ENCODE measurements at places on chromosomes 4 and X.

DNA sequence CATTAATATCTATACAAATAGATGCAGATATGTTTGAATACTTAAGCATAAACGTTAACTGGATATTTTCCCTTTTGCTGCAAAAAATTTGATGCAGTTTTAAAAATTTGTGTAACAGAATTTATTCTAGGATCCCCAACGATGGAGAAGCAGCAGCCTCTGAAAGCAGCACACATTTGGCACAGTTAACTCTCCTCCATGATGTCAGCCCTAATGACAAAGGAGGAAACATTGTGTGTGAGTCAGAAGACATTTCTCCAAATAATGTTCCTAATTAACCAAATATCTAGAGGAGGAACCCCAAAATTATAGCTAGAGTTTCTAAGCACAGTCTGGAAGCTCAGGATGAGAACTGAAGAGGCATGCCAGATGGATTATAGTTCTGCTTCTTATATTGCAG lies 281.9 kb upstream of the MAD2L1 start:
- DNase-seq = no peak

GRCh38 chr4:18247189-18247588 lies 225.6 kb upstream of the LCORL start:
- no peak for DNase-seq

DNA sequence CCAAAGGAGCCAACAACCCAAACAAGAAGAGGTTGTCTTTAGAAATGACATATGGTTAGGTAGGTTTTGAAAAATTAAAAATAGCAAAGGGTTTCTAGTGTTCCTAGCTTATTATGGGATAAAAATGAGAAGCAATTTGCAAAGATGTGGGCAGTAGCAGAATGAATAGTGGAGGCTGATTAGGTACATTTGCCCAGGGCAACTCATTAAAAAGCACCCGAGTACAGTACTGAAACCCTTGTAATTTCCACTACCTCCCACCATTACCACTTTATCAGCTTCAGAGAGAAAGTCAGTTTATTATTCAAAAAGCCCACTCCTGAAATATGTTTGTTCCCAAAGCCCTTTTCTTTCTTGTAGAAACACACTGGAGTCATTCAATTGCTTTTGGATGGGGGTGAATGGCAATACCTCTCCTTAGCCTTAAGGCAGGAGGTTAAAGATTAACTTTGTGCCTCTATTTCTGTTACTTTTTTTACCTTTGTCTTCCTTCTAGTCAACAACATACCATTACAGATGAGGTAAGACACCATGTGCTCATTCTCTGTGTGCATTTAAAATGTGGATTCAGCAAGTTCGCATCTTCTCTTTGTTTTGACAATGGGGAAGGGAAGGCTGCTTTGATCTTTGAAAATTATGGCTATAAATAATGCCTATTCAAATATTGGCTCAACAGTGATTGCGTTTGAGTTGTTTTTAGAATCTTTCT lies 353.8 kb upstream of the CASK start:
- no peak for DNase-seq

DNA sequence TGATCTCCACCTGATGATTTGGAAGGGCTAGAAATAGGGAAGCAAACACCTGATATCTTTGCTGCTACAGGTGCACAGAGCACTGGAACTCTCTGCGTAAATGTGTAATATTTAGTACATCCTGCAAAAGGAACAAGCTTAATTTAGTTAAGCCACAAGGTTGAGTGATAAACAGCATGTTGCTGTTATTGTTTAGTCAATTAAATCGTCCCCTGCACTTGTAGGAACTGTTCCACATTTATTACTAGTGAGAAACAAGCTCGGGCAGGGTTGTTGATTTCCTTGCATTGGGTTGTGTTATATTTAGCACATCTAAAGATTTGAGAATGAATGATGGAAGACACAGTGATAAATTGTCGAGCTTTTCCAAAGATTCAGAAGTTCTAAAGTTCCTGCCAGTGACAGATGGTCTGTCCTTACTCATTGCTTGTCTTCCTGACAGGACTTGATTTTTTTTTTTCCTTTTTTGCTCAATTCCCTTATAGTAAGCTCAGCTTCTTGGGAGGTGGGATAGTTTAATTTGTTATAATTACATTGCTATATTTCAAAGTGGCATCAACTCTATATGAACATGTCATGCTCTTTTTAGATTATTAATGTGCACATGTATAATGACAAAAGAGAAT lies 627.0 kb upstream of the ATOH1 start:
- DNase-seq = no peak

DNA sequence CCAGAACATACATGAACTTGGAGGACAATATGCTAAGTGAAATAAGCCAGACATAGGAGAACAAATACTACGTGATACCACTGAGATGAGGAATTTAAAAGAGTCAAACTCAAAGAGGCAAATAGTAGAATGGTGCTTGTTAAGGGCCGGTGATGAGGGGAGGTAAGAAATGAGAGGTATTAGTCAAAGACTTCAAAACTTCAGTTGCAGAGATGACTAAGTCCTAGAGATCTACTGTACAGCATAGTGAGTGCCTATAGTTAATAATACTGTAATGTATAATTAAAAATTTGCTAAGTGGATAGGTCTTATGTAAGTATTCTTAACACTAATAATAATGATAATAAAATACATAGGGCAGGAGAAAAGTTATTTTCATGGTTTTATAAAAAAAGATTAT lies 126.9 kb upstream of the VEGFC start:
- no peak for DNase-seq

GRCh38 chrX:19121898-19122640 lies at the start of gene ADGRG2:
Gene ADGRG2 (minus strand): TSS chrX:19122468. CDS start chrX:19068834, 53,634 bp downstream.
- DNase-seq = no peak

- DNase-seq = peak; percentile 22
Observed at GRCh38 chr4:7658341-7659204, 223.8 kb upstream of the PSAPL1 start.

DNA sequence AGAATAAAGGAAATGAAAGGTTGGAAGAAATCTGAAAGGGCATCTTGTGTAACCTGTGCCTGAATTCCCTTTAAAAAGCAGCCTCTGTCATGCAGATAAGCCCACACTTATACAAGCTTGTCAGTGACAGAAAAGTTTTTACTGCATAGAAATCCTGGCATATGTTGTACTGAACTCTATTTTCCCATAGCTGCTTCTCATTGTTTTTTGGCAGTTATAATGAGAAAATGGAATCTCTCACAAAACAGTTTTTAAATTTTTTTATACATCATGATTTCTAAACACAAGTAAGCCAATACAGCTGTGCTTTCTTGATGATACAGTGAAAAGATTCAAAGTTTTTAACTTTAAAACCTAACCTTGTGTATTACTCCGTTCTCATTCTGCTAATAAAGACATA lies 511.4 kb upstream of the ARX start:
- no peak for DNase-seq

DNA sequence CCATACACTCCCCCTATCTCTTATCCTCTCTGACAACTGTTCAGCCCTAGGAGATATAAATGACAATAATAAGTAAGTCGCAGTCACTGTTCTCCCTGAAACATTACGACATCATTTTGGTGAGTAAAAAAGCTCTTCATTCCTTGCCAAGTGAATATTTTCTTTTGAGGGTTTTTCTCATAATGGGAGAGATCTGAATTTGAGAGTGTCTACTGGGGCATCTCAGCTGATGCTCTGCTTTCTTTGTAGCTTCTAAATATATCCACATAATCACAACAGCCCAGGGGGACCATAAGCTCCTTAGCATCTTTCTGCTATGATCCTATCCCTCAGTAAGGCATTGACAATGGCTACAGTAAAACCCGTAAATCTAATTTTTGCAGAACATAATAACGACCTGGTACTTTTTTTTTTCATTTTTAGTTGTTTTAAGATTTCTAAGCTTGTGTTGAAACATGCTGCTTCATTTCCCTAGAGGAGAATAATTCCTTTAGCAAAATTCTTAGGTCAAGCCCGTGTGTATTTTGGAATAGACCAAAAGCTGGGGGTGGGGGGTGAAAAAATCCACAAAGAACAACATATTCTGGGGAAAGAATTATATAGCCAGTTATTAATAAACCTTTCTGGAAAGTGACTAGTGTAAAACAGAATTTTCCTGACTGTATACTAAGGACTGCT lies 78.1 kb upstream of the GPM6B start:
- no peak for DNase-seq

GRCh38 chrX:44099366-44099765 lies 126.2 kb upstream of the NDP start:
- DNase-seq = no peak

- no peak for DNase-seq
Observed at GRCh38 chr4:74389494-74389893, 24.5 kb downstream of the EREG start.

DNA sequence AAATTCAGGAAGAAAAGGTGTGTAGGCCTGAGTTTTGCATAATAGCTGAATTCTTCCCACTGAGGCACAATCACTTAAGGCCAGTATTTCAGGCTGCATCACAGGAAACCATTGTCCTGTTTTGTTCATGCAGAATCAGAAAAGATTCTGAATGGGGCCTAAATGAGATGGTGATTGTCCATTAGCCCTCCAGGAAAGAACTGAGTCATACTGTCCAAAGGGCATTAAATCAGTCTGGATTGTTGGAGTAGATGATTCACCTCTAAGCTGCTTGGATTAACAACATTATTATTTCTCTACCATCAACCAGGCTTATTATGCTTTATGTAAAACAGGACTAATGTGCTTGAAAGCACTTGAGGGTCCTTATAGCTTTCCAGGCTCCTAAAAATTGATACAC lies 36.2 kb downstream of the CT47B1 start:
- no peak for DNase-seq

GRCh38 chr4:76016393-76016792 lies 6.9 kb downstream of the CXCL10 start:
- DNase-seq = peak; percentile 28

DNA sequence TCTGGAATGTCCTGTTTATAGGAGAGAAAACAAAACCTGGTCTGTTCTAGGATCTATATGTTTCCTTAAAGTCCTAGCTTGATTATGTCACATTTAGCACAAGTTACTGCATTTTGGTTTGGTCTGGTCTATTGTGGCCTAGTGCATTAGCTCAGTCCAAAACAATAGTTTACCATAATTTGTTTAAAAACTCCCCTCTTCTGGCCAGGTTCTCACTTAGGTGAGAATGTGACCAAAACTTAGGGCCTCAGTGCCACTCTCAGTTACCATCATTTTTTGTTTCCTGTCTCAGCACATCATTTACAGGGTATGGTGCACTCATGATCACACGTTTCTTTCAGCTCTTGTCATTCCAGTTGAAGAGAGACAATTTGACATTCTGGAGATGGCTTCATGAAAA lies 378.5 kb downstream of the KLHL4 start:
- DNase-seq = no peak

DNA sequence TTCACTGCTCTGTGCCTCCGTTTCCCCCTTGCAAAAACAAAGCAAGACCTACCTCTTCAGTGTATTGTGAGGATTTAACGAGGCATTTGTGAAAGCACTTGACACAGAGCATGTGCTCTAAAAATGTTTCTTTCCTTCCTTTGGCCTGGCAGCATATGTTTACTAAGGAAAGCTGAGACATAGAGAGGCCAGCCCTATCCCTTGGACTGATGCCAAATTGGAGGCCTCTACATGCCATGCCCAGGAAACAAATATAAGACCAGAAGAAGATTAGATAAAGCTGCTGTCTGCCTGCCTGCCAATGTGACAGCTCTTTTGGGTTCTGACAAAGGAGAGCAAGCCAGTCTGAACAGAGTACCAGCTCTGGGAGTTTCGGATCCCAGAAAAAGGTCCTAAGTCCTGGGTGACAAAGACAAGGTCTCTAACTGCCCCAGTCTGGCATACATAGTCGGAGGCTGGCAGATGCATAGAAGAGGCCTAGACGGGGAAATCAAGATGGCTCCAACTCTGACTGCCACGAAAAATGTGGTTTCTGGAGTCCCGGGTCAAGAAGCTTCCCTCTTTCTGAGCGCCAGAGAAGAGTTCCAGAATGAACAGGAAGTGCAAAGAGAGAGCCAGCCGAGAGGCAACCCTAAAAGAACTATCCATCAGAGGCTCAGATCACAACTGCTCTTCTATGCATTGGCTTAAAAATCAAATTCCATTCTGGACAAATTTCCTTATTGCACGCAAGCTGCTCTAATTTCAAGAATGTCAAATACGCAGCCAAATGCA lies 25.8 kb downstream of the OTUD6A start:
- DNase-seq = no peak

- no peak for DNase-seq
Observed at GRCh38 chrX:129493643-129494042, 29.6 kb downstream of the SMARCA1 start.

DNA sequence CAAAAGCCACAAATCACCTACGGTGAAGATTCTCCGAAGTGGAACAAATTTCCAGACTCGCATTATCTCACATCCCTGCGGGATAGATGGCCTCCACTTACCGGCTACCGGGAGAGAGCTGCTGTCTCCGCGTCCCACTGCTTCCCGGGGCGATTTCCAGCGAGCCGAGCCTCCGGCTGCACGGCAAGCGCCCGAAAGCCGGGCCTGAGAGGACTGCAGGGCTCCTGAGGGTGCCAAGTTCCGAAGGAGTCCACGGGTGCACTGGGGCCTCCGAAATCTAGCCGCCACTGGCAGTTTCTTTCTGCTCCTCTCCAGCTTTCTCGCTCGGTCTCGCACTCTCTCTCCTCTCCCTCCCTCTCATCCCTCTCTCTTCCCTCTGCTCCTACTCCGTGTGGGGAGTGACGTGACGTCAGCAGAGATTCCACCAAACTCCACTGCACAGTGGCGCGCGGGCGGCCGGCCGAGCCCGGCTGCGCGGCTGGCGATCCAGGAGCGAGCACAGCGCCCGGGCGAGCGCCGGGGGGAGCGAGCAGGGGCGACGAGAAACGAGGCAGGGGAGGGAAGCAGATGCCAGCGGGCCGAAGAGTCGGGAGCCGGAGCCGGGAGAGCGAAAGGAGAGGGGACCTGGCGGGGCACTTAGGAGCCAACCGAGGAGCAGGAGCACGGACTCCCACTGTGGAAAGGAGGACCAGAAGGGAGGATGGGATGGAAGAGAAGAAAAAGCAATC lies 14.0 kb upstream of the PITX2 start:
- DNase-seq = no peak

DNA sequence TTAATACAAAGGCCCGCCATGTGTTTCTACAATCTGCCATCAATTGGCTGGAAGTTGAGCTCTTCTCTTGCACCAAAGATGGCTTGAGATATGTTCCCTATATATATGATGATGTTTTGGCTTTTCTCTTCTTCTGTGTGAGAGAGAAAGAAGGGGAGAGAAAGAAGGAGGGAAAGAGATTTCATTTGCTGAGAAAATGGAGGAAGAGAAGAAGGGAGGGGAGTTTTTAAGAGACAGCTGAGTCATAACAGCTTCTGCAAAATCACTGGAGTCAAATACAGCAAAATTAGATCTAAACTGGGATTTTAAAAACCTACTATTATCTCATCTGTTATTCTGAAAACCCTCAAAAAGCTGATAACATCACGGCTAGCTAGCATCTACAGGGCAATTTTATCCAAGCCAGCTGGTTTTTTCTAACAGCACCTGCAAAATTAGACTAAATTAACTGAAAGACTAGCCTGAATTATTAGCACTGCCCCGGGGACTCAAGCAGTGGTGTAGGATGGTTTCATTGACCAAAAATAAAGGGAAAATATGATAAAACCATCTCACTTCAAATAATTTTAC lies 647.6 kb upstream of the ACTRT1 start:
- no peak for DNase-seq

- no peak for DNase-seq
Observed at GRCh38 chr4:90190525-90190924, 63.3 kb downstream of the CCSER1 start.

All from PC-9 (cell line).